ENCODE measurements at places on chromosomes 11 and 22.

DNA sequence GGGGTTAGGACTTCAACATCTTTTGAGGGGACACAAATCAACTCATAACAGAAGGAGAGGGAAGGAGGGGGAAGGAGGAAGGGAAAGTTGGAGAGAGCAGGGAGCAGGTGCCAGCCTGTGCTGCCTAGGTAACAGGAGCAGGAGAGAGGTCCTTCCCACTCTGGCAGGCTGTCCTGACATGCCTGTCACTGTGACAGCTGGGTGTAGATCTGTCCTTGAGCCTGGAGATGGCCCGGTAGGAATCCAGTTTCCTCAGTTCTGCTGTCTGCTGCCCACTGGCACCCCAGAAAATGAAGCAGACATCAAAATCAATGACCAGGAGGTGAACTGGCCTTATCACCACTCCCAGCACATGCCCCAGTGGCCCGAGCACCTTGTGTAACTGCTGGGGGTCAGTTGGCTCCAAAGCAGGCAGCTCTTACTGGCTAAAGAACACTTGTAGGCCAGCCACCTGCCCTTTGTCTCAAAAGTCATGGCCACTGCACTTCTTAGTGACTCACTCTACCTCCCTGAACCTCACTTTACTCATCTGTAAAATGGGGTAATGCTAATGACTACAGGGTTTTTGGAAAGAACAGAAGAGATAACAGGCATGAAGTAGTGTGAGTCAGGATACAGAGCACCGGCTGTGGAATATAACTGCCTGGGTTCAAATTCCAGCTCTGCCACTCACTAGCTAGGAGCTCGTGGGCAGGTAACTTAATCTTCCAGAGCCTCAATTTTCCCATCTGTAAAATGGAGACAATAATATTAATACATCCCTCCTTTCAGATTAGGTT lies 8.0 kb upstream of the TSPAN18 start:
- no peak for DNase-seq

GRCh38 chr11:117045196-117045595 lies 53.0 kb downstream of the SIK3 start:
- no peak for DNase-seq

DNA sequence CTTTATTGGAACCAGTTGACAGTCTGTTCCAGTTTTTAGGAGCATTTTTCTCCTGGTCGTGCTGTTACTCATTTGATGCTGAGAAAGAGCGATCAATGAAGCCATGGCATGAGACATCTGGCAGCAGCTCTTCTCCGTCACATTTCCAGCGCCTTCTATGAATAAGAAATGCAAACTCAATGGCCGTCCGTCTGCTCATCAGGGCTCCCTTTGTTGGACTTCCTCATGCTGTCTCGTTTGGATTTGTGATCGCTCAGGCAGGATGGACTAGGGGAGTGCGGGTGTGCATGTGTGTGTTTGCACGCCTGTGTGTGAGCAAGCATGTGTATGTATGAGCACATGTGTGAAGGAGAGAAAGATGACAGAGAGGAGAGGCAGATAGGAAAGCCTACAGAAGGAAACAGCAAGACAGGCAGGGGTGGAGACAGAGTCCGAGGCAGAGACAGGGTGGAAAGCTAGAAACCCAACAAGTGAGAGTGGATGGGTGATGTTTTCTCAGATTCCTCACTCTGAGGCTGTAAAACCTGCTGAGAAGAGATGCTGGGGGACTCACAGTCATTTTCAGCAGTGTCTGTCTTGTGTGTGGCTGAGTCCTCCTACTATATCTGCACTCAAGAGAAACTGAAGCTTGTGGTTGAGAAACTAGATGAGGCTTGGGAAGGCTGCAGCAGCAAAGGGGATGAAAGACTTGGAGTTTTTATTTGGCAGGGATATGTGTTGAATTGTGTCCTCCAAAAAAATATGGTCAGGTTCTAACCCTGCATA lies 56.0 kb upstream of the CLMP start:
- no peak for DNase-seq

GRCh38 chr22:48305726-48306235 lies 1521.9 kb downstream of the BRD1 start:
- DNase-seq, result no peak

GRCh38 chr11:33997584-33998251 lies 53.8 kb upstream of the CAPRIN1 start:
- no peak for DNase-seq

GRCh38 chr22:48753752-48754517 lies 1073.7 kb downstream of the BRD1 start:
- no peak for DNase-seq

DNA sequence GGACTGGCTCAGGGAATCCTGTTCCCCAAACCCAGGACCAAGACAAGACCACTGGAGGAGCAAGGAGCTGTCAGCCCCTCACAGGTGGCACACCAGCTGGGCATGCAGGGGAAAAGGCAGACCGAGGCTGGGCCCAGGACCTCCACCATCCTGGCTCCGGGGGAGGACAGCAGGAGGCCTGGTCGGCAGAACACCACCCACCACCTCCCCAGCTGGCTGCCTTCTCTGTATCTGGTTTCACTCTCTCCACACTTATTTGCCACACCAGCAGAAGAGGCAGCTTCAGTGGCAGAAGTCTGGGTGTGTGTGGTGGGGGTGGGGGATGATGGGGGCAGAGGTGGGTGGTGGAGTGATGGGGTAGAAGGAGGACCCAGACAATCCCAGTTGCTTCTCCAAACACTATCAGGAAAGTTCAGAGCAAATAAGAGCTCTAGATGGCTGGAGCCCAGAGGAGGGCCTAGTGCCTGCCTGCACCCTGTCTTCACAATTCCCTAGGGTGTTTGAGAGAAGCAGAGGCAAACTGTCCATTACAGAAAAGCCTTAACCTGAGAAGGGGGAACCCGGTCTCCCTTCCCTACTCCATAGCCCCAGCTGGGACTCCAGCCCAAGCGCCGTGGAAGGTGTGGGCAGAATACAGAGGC lies 51.9 kb upstream of the CDON start:
- DNase-seq, result no peak

DNA sequence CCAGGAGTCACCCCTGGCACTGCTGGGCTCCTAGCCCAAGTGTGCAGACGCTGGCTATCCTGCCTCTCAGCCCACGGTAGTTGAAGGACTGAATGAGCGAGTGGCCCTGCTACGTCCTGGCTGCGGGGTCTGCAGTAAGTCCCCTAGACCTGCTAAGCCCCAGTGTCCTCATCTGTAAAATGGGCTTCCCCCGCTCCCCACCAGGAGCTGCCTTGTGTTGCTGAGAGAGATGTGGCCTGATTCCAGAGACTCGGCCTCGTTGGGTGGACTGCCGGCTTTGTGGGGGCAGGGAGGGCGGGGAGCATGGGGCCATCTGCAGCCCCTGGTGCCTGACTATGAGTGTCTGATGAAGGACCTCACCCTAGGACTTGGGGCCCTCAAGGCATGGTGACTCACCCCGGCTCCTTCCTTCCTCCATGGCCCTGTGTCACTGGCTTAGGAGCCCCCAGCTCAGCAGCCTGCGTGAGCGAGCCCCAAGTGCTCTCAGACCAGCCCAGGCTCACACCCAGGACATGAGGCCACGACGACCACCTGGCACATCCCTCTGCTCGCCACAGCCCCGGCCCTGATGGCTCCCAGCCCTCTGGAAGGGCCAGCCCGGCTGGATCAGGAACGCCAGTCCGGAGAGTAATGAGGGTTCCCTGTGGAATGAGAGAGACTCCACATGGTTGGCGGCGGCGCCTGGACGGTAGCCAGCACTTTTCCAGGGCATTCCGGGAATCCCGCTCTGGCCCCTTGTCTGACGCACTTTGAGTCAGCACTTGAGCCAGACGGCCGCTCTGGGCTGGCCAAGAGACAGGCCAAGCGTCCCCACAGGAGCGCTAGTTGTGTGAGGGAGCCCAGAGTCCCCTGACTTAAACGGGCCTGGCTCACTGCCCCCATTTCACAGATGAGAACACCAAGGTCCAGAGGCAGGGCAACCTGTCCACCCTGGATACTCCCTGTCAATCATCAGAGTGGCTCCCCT lies 50.5 kb upstream of the SHISAL1 start:
- DNase-seq, result no peak

DNA sequence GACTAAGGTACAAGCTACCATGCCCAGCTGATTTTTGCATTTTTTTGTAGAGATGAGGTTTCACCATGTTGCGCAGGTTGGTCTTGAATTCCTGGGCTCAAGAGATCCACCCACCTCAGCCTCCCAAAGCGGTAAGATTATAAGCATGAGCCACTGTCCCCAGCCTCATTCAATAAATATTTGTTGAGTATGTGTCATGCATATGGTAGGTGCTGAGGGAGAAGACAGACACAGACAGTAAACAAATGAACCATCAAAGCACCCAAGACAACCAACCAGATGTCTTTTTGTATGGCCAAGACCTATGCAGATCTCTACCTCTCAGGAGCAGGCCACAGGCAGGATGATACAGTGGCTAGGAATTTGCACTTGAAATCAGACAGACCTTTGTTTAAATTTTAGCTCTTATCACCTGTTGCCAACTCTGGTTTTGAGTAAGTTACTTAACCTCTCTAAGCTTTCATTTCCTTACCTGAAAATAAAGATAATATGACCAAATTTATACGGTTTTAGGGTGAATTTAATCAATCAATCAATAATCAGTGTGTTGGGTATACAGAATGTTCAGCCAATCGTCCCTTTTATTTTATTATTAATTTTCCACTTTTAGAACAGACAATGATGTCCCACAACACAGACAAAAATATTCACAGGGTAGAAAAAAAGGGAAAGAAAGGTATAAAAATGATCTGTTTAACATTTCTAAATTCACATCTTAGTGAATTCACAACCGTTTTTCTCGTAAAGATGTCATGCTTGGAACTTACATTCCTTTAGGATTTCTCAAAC lies 128.2 kb downstream of the SGSM3 start:
- no peak for DNase-seq

- no peak for DNase-seq
These were observed at the start of gene PLAAT2 for GRCh38 chr11:63563201-63564055. Gene PLAAT2 (minus strand): TSS chr11:63563379. CDS start chr11:63563324, 55 bp downstream.

GRCh38 chr11:12434325-12434654 lies 56.9 kb downstream of the PARVA start:
- DNase-seq, result no peak

GRCh38 chr11:42657169-42657568 lies 654.6 kb upstream of the API5 start:
- no peak for DNase-seq

DNA sequence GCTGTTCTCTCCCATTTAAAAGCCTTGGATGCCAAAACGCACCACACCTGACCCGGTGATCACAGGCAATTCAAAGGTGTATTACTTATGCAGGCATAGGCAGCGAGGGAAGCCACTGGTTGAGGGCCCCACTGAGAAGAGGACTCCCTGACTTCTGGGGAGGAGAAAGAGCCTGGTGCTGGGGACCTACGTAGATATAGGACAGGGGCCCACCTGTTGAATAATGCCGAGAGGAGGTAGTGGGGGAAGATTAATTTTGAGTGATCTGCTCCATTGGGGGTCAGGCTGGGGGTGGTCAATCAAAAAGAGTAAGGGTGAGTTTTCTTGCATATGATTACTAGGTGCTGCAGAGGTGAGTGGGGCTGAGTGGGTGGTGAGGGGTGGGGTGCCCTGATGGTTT lies 7.8 kb downstream of the LMO2 start:
- DNase-seq, result no peak

DNA sequence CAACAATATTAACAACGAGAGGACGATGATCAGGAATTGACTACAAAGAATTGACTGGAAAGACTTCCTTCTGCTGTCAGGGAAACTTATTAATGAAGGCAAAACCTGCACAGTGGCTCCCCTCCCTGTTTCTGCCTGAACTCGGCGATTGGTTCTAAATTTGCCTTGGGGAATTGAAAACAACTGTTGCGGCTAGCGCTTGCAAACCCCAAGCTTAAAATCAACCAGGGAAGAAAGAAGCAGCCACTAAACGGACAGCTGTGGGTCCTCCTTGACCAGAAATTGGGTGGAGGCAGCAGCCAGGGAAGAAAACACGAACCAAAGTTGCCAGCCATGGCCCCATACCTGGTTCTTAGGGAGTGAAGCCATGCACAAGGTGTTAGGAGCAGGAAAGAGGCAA lies 383.5 kb upstream of the CADM1 start:
- no peak for DNase-seq

- no peak for DNase-seq
These were observed 185.2 kb downstream of the GRIK4 start for GRCh38 chr11:120696597-120697218.

DNA sequence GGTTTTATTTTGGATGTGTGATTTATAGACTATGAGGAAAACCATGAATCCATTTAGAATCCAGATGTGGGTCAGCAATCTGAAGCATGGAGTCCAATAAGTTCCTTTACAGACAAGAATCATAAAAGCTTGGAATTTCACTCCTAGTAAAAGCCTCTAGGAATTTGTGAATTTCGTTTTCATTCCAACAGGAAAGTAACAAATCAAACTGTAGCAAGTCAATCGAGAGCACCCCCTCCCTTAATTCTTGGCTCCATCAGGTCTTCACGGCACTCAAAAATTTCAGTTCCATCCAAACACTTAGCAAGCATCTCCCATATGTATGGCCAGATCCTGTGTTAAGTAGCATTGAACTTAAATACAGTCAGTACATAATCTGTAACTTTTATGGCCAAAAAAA lies 143.6 kb upstream of the POU2AF2 start:
- DNase-seq, result no peak

DNA sequence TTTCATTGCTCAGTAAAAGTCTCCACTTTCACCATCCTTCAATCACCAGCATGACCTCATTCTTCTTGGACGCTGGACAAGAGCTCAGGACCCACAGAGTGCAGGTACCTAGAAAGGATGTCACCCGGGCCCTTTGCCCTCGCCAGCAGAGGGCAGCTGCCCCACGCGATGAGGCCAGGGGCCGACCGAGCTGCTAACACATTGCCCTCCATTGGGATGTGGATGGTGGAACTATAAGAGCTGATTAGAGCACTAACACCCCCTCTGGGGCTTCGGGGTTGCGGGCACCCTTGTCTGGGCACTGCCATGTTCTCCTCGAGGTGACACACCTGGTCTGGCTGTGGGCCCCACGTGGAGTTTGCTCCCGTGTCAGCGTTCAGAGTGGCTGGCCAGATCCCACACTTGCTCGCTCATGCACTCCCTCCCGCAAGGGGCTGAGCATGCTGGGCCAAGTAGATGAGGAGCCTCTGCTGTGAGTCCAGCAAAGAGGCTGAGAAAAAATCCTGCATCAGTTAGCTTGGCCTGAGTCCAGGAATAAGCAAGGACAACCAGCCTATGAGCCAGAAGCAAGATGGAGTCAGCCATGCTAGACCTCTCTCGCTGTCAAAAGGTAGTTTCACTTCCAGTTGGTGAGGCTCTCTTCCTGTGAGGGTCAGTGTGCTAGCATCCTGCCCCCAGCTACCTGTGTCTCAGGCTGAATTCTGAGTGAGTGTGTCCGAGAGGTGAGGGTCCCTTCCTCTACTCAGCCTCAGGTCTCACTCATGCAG lies 9.8 kb downstream of the KRTAP5-6 start:
- no peak for DNase-seq
